ENCODE measurements at places on chromosomes 5 and 9.

DNA sequence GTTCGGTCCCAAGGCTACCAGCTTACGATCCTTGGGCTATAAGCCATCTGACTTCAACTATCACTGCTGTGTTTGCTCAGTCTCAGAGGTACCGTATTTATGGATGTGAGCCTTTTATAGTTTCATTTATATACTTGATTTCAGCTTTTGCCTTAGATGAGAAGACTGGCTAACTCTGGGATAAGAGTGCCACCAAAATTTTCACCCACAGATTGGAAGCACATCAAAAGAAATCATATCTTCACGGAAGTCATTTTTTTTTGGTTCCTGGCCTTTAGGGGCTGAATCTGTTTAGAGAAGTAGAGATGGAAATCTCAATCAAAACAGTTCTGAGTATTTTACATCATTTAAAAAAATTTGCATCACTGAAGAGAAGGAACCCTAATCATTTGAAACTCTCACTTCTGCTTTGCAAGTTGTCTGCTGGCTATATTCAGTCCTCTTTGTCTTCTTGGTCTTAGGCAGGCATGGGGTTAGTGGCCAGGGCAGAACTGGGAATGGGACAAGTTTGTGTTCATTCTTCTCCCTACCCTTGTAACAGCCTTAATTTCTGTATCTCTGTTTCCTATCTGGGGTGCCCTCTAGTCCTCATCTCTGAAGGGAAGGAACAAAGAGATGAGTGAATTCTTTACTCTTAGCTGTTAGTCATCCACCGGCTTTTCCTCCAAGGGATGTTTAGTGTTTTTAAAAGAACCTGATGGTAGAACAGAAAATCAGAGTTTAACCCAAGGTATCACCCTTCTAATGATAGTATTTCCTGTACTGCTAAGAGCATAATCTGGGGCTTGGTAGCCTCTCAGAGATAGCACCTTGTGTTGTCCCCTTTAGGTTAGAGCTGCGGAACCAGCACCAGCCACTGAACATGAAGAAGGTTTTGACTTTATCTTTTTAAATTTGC, 14.1 kb upstream of the TNFAIP8 start:
- no peak for DNase-seq

- no peak for DNase-seq
Observed at GRCh38 chr5:108521841-108522506, 140.1 kb upstream of the FBXL17 start.

DNA sequence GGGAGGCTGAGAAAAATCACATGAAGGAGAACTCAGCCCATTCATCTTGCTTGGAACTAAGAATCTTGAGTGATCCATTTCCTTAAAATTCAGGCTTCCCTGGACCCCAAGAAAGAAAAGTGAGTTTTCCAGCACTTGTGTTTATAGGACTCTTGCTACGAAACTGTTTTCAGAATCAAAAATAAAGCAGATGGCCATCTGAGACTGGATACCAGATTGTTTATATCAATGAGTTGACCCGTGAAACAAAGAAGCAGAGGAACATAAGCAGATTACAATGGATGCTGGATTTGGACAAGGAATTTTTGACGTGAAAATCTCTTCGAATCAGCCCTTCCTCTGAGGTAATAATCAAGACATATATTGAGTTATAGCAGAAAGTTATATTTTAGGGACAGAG, 223.2 kb downstream of the SYK start:
- no peak for DNase-seq

- DNase-seq: no peak
Observed at GRCh38 chr5:80198399-80198798, 57.4 kb downstream of the SERINC5 start.

GRCh38 chr9:38345851-38346755, 46.4 kb upstream of the ALDH1B1 start:
- no peak for DNase-seq

GRCh38 chr9:130530938-130531337, 48.4 kb upstream of the FUBP3 start:
- no peak for DNase-seq

DNA sequence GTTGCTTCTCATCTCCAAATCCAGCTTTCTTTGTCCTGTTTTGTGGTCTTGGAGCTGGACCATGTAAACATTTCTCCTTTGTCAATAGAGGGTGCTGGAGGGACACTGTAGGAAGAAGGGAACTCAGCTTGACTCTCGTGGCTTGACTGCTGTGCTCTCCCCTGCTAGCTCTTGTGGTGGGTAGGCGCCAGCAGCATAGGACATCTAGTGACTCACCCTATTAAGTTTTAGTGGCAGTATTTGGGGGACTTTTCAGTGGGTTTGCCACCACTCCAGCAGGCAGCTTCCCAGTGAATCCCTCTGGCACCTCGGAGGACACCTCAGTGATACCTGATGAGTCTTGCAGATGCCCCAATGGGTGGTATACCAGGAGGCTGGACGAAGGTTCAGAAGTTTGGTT, 97.8 kb downstream of the TSSK1B start:
- no peak for DNase-seq

GRCh38 chr9:38649731-38650363, 29.5 kb upstream of the ANKRD18A start:
- DNase-seq: no peak

- DNase-seq: no peak
Observed at GRCh38 chr9:13082796-13083195, 196.7 kb downstream of the MPDZ start.

DNA sequence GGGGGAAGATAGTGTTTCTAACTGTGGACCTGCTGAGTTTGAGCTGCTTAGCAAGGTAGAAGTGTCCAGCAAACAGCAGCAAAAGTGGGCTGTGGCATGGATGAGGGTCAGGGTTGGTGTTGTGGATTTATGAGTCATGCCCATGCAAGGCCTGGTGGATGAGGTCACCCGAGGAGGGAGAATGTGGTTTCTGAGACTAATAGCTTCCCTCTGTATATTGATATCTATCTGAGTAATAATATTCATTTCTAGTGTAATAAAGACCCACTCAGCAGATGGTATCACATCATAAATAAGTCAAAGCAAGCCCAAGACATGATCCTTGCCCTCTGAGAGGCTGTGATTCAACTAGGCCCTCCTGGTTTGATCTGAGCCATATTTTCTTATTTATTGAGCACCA, 597.8 kb upstream of the CLINT1 start:
- DNase-seq: no peak

DNA sequence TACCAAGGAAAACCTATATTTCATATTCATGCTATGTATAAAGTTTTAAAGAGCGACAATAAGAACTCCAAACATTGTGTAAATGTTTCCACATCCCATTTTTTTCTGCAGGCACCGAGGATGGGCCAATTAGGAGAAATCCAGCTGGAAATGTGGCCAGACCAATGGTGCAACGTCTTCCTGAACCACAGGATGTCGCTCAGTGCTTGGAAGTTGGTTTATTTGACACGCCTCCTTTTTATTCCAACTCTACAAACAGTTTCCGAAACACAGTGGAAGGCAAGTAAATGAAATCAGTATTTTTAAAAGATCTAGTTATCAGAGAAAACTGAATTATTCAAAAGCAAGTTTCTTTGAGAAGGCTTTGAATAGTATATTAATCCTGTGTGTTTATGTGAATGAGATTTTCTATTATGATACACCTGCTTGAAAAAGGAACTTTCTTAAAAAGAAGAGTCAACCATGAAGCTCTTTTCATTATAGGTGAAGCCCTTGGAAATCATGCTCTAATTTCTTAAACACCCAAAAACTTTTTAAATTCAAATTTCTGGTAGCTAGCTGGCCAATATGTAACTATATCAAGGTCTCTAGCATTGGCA, 9.1 kb downstream of the TYRP1 start:
- no peak for DNase-seq

- no peak for DNase-seq
Observed at GRCh38 chr5:45385321-45386058, 310.7 kb downstream of the HCN1 start.

DNA sequence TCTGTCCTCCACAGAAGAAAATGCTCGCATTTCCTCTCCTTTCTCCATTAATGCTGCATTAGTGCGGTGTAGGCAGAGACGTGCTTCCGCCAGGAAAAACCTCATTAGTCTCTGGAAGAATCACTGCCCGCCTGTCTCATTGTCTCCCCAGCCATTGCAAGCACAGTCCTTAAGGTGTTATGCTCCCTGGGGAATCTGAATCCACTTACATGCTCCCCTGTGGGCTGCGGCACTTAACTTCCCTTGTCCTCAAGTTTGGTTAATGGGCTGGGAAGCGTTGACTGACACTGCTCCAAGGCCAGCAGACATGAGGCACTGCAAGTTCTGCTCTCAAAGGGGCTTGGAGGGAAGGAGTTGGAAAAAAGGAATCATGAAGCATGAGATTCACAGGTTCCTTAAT, 41.6 kb downstream of the TARS1 start:
- DNase-seq: no peak

GRCh38 chr9:18159254-18159653, 314.7 kb upstream of the ADAMTSL1 start:
- DNase-seq: no peak

GRCh38 chr5:110377943-110378342, 348.5 kb downstream of the TMEM232 start:
- no peak for DNase-seq

GRCh38 chr9:115042781-115043509, 75.0 kb downstream of the TNC start:
- no peak for DNase-seq

- DNase-seq: no peak
Observed at GRCh38 chr9:117125531-117125930, 289.3 kb downstream of the ASTN2 start.

DNA sequence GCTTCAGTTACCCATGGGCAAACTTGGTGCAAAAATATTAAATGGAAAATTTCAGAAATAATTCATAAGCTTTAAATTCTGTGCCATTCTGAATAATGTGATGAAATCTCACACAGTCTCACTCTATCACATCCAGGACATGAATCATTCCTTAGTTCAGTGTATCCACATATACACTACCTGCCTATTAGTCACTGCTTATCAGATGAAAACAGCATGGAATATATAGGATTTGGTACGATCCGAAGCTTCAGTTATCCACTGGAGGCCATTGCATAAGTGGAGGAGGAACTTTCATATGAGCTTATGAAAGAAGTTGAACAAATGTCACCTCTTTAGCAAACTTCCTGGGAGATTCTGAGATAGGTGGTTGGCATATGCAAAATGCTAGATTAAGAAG, 64.2 kb downstream of the GAPVD1 start:
- no peak for DNase-seq

DNA sequence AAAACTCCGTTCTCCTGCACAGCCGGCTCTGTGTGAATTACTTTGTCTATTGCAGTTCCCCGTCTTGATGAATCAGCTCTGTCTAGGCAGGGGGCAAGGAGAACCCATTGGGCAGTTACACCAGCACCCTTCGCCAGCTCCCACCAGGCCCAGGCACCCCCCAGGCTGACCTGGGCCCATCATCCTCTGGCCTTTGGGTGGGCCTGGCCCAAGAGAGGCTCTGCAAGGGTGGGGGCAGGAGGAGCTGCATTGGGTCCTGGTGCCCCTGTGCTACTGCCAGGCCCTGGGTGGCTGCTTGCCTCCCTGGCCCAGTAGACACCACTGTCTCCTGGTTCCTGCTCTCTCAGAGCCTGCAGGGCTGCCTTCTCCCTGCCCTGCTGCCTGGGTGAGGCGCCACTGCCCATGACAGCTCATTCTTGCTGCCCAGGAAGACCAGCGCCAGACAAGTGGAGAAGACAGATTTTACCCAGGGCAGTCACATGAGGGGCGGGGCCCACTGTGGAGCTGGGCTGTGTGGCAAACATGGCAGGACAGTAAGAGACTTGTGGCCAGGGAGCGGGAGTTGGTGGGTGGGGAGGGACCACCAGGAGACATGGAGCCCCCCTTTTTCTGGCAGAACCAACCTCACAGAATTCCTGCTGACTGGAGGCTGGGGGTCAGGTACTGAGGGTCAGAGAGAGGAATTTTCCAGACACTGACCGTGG, 67.2 kb downstream of the MRPL36 start:
- DNase-seq: no peak

DNA sequence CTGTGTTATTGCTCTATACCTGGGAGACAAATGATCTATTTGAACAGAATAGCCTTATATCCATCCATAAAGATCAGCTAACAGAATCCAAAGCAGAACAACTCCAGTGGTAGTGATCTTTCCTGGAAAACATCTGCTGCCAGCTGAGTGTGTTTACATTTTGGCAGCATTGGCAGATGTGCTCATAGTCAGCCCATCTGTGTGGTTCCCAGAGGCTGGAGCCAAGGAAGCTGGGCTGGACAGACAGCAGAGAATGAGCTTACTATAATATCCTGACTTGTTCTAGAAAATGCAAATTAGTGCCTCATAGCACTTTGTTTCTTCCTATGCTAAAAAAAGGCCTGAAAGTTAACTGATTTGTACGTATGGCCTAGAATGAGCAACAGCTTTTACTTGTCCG, 99.7 kb downstream of the ST8SIA4 start:
- DNase-seq: no peak

- DNase-seq: no peak
Observed at GRCh38 chr5:83246071-83246470, 168.7 kb downstream of the XRCC4 start.

GRCh38 chr5:170749911-170750431, 33.6 kb upstream of the GABRP start:
- no peak for DNase-seq

GRCh38 chr9:109458453-109459211, 39.5 kb downstream of the PTPN3 start:
- DNase-seq: no peak

- no peak for DNase-seq
Observed at GRCh38 chr9:136751244-136751643, 2.9 kb upstream of the LCN6 start.

DNA sequence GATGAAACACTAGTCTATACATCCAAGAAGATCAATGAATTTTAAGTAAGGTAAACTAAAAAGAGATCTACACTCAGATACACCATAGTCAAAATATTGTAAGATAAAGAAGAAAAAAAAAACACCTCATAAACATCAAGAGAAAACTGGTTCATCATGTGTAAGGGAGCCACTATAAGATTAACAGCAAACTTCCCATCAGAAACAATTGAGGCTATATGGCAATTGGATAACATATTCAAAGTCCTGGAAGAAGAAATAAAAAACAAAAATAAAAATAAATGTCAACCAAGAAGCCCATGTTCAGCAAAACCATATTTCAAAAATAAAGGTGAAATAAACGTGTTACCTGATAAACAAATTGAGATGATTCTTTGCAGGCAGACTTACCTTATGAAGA, 3.6 kb downstream of the OR13C8 start:
- DNase-seq: no peak

- no peak for DNase-seq
Observed at GRCh38 chr9:38282756-38283155, 109.7 kb upstream of the ALDH1B1 start.

- DNase-seq: no peak
Observed at GRCh38 chr5:56155992-56156584, 77.0 kb downstream of the ANKRD55 start.

- no peak for DNase-seq
Observed at GRCh38 chr5:35198075-35198474, 32.2 kb downstream of the PRLR start.
